ENCODE measurements at places on chromosomes 7 and 10.

DNA sequence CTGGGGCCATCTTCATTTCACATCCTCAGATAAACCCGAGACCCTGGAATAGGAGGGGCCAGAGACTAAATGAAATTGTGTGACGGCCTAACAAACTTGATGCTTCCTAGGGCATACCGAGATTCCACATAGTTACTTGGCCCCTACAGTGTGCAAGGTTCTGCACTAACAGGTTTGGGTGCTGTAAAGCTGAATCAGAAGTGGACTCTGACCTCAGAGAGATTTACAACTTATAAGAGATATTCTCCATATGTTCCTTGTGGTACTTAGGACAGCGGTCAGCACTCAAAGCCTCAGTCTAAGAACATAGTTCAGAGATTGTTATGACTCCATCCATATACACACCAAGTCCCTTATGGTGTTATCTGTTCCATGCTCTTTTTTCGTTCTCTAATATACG is 55.1 kb upstream of the FHIP2A start:
- no peak for DNase-seq

DNA sequence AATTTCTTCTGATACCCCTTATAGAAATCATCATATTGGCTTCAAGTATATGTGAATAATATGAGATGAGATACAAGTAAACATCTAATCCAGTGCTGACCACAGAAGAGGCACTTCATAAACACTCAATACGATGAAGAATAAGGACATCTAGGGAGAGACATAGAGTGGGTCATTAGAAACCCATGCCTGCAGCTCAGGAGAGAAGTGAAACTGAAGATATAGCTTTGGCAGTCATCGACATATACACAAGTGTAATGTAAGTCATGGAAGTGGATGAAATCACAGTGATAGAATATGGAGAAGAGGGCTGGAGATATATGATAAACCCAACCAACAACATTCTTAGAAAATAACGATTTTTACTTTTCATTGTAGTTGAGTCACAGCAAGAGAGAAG is 665.0 kb downstream of the PARD3 start:
- DNase-seq: no peak

- DNase-seq: no peak
Measured at GRCh38 chr10:74586088-74586585, 240.3 kb upstream of the KAT6B start.

GRCh38 chr10:11176746-11177145 is 159.1 kb downstream of the CELF2 start:
- DNase-seq: no peak

DNA sequence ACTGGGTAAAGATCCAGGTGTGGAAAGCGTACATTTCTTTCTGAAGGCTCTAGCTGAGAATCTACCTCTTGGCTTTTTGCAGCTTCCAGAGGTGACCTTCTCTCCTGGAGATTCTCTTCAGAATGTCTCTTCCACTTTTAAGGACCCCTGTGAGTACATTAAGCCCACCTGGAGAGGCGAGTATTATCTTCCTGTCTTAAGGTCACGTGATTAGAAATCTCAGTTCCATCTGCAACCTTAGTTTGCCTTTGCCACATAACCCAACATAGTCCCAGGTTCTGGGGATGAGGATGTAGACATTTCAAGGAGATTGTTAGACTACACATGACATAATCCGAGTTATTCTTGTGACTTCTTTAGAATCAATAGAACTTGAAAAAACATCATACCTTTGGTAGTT is 665.5 kb upstream of the POM121L12 start:
- DNase-seq: no peak

- DNase-seq: no peak
Measured at GRCh38 chr7:38685851-38686250, 54.7 kb upstream of the AMPH start.

DNA sequence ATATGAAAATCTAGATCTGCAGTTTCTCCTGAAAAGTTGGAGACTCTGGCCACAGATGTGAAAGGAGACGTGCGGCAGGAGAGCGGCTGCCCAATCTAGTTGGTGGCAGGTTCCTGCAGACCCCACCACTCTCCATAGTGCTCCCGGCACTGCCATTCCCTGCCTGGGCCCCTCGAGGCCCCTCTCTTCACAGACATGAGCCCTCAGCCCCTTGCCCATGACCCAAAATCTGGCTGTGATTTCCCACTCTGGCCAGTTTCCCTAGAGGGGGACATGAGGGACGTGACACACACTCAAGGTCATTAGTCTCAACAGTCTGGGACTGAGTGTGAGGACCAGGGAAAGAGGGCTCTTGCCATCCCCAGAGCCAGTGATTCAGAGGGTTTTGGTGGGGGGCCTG is 138.7 kb downstream of the PTPN20 start:
- DNase-seq: no peak

DNA sequence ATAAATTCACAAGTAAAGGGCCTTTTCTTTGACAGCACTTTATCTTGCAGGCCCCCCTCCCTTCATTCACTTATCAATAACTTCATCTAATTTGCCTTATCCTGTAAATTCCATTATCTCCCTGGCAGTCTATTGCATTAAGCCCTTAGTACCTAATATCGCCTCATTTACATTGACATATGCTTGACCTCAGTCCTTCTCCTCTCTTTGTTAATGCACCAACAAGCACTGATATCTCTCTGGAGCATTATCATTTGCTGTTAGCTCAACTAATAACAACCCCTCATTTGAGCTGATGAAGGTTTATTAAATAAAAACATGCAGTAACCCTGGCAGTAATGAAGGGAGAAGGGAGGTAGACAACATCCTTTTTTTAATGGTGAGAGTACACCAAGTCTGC is 46.8 kb downstream of the EXOC4 start:
- DNase-seq: no peak

DNA sequence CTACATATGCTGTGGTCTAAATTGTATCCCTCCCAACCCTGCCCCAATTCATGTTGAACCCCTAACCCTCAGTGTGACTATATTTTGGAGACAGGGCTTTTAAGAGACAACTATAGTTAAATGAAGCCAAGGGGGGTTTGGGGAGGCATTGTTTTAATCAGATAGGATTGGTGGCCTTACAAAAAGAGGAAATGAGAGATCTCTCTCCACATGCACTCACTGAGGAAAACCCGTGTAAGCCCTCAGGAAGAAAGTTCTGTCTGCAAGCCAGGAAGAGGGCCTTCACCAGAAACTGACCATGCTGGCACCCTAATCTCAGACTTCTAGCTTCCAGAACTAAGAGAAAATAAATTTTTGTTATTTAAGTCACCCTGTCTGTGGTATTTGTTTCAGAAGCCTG is 276.7 kb downstream of the KIF20B start:
- no peak for DNase-seq

DNA sequence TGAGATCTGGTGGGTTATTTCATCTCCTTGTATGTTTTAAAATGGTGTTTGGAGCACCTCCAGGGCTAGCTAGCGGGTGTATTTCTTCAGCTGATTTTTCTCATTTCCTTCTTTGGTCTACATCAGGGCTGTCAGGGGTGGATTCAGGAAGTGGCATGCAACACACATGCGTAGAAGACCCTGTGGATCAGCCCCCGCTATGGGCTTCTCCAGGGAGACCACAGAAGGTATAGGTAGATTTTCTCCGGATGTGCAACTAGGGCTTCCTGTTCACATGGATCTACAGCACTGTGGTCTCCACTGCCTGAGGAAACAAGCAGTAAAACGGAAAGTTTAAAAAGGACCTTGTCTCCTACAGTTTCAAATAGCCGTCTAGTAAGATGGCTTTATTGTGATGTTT is 10.4 kb downstream of the NUB1 start:
- DNase-seq: no peak

DNA sequence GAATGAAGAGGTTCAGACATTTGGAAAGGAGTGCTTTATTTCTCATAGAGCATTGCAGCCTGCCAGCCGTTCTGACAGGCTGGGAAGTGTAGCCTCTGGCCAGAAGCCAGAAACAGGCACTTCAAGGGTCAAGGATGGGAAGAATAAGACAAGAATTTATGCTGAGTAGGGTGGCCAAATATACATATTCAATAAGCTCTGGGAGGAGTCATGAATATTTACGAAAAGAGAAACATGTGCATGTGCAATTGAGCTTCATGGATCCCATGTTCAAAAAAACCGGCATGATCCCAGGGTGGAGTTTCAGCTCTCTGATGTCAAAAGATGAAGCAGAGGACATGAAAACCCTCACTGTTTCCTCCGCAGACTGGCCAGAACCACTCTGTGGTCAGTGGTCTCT is 32.9 kb downstream of the TLX1 start:
- no peak for DNase-seq

DNA sequence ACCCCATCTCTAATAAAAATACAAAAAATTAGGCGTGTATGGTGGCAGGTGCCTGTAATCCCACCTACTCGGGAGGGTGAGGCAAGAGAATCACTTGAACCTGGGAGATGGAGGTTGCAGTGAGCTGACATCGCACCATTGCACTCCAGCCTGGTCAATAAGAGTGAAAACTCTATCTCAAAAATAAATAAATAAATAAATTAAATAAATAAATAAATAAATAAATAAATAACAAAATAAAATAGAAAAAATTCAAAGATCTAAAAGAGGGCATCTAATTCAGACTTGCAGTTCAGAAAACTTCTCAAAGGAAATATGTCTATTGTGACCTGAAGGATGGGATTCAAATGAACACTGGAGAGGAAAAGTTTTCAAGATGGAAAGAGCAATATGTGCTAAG is 1085.1 kb downstream of the SORCS3 start:
- DNase-seq: no peak

- DNase-seq: peak; percentile 9
Measured at GRCh38 chr10:133087679-133088178, at the start of gene ADGRA1. TSS of gene ADGRA1 (plus strand) at chr10:133087924. CDS start at chr10:133088910, 986 bp downstream.

GRCh38 chr7:137127806-137128205 is 215.7 kb downstream of the PTN start:
- no peak for DNase-seq

DNA sequence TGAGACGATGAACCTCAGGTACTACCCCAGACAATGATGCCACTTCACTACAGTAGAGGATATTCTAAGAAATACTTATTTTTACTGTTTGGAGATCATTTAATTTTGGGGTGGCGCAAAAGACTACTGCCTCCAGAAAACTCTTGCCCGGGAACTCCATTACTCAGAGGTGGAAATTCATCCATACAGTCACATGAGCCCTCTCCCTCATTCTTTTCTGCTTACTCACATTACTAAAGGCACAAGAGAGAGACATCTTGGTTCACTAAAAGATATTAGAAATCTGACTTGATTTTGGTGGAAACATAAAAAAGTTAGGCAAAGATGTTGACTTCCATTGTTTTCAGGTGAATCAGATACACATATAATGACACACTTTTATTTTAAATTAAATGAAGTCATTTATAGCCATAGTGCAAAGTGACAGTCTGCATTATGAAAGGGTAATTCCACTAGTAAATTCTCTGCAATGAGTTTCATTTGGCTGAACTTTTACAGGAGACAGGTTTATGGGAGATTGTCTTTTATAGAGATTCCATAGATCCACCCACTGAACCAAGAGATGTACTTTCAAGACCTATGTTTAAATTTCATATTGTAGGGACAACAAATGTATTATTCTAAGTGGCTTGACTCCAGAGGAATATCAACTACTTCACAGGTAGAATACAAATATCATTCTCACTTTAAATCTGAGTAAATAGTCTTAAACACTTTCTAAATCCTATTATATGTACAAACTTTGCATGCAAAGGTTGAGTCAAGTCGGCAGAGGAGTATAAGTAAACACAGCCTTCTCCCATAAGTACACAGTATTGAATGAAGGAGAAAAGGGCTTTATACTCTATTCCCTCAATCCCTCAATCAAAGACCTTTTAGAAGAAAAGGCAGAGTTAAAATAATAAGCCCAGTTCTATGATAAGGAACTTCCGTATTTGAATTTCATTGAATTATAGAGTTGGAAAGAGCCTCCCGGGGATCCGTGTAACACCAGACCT is 18.8 kb downstream of the NEBL start:
- DNase-seq: no peak
